ENCODE measurements at places on chromosomes 13 and 19.

GRCh38 chr13:103236213-103236612 is 170.0 kb upstream of the SLC10A2 start:
- DNase-seq: no peak

- no peak for DNase-seq
These were observed 1.9 kb downstream of the WDR18 start for GRCh38 chr19:986083-986482.

- no peak for DNase-seq
These were observed 460.8 kb downstream of the TBC1D4 start for GRCh38 chr13:75021151-75021550.

DNA sequence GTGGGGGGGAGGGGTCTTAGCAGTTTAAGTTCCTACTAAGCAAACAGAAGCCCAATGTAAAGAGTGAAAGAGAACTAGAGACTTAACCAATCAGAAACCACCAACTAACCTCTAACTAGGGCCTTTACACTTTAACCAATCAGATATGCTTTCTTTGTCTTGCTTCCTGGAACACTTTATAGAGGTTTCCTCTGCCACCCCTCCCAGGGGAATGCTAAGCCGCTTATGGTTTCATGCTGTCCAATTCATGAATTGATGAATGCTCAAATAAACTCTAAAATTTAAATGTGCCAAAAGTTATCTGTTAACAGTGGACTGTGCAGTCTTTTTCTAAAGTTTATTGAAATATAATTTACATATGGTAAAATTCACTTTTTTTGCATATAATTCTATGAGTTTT is 33.9 kb upstream of the LATS2 start:
- DNase-seq: no peak

DNA sequence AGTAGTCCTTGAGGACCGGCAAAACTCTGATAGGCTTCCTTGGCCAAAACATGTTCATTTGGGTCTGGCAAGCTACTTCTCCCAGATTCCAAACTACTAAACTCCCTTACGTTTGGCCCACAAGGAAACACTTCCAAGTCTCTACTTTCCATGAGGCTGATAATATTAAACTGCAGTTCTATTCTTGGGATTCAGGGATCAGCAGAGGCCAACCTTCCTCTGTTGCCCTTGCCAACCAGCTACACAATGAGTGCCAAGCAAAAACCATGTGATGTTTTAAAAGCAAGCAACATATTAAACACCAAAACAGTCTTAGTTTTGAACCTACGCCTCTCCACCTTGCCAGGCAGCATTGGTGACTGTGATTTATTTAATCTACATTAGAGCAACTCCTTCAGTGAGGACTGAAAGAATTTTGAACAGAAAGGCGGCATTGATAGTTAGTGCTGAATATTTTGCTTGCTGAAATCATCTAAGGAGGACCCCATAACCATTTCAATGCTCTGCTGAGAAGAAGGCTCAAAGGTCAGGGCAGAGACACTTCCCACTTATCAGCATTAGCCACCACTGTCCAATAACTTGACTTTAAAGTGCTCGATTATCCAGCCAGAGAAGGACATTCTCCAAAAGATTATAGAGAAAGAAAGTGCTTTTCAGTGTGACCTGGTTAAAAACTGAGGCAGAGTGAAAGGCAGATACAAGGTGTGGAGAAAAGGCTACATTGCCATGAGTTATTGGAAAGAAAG is 287.1 kb downstream of the TBC1D4 start:
- no peak for DNase-seq

- no peak for DNase-seq
These were observed 29.1 kb upstream of the NCCRP1 start for GRCh38 chr19:39167461-39168257.

GRCh38 chr19:56270676-56271075 is 1.9 kb upstream of the EDDM13 start:
- no peak for DNase-seq

- DNase-seq: no peak
These were observed 52.0 kb upstream of the GTF2F2 start for GRCh38 chr13:45068036-45069001.

GRCh38 chr13:28370448-28370847 is 124.5 kb downstream of the FLT1 start:
- no peak for DNase-seq

DNA sequence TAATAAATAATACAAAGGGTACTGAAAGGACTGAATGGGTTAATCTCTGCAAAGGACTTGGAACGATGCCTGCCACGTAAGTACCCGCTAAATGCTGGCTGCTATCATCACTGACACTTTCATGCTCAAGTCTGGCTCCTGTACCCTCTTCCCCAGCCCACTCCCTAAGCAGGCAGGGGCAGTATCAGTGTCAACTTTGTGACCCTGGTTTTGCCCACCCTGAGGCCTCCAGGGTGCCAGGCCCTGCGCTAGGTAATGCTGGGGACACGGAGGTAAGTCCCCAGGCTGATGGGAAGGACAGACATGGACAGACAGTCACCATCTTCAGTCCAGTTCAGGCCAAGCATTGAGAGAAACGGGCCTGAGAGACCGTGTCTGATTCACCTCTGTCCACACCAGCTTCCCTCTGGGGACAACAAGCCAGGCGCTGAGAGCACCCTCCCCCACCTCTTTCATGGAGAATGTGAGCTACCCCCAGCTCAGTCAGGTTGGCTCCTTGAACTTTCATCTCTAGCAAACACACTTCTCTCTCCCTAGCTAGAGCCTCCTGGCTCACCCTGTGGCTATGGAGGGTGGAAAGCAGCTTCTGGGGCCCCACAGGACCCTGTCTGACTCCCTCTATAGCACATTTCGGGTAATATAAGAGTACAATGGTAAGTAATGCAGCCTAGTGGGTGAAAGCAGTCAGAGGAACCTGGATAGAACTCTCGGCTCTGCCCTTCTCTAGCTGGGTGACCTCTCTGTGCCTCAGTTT is 800 bp downstream of the ETFB start:
- DNase-seq: no peak

- DNase-seq: no peak
These were observed 15.1 kb upstream of the ZNF507 start for GRCh38 chr19:32330213-32330857.

- DNase-seq: no peak
These were observed 278.8 kb downstream of the TSHZ3 start for GRCh38 chr19:31070146-31071065.

DNA sequence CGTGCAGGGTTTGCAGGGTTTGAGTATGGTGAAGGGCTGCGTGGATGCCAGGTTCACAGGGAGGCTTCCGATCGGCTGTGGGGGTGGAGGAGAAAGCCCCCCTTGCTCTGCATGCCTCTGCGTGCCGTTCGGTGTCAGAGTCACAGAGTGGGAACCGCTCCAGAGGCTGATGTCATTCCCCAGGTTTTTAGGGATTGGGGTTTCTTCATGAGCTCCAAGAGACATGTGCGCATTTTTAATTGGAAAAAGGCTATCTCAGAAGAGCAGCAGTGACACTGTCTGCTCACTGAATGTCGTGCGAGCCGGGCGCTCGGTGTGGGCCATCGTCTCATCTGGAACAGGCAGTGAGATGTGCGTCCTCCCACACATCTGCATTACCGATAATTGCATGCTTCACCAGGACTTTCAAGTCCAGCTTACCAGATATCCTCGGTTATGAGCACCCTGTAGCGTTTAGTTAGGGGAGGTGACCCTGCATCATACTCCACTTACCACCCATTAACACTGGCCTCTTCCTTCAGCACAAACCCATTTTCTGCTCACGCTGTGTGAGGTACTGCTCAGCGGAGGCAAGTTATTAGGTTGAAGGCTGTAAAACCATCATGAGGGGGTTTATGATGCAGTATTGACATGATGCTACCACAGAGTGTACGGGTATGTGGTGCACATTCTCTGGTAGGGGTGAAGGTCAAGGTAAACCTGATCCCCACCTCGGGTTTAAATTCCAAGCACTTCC is 1.7 kb downstream of the MCF2L start:
- no peak for DNase-seq

GRCh38 chr19:1911098-1911497 is 5.9 kb downstream of the ADAT3 start:
- DNase-seq: no peak
